Activated CD4-positive, alpha-beta T cell treated with anti-CD3 and anti-CD28 coated beads, Interleukin-2, amount 50 U/mL, for 1 hour (primary cell): ENCODE measurements at places on chromosomes 1 and 21.

DNA sequence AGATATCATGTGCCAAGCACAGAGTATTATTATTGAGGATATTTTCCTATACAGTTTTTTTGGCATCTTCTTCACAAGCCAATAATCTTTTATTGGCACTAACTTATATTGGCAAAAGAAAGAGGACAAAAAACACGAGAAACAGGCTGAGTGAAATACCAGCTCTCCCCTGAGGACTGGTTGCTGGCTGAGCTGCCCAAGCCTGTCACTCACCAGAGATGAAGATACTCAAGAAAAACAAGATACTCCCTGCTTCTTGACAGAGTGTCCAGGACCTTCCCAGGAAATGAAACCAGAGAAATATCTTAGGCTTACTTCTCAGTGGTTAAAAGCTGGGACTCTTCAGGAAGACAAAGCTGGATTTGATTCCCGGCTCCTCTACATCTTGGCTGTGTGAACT, 35.9 kb upstream of the ATP1B1 start:
- no peak for DNase-seq

- no peak for DNase-seq
These were observed 79.7 kb downstream of the NGF start for GRCh38 chr1:115258302-115258866.

DNA sequence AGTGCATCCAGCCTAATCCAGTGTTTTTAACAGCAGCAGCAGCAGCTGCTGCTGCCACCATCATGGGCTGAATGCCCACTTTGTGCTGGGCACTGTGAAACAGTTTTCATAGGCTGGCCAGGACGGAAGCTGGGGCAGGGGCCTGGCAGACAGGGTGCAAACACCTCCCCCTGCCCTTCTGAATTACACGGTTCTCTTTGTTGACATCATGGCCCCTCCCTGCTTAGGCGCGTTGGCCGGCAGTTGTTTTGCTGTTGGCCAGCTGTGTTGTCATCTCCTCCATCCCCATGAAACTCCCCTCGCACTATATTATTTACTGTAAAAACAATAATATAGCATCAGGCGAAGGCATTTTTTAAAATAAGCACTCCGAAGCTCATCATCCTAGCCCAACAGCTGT, 33.1 kb downstream of the PTPRU start:
- DNase-seq = no peak

DNA sequence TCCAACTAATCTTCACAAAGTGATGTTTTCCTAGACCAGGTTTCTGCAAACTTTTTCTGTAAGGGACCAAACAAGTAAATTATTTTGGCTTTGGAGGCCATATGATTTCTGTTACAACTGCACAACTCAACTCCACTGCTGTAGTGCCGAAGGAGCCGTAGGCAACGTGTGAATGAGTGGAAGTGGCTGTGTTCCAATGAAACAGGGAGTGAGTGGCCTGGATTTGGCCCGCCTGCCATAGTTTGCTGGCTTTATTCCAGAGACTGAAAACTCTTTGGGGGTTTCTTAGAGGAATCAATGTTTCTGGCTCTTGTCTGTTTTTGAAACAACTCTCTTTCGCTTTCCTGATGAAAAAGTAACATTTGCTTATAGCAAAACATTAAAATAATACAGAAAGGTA, 12.6 kb upstream of the ACTL8 start:
- DNase-seq = no peak

DNA sequence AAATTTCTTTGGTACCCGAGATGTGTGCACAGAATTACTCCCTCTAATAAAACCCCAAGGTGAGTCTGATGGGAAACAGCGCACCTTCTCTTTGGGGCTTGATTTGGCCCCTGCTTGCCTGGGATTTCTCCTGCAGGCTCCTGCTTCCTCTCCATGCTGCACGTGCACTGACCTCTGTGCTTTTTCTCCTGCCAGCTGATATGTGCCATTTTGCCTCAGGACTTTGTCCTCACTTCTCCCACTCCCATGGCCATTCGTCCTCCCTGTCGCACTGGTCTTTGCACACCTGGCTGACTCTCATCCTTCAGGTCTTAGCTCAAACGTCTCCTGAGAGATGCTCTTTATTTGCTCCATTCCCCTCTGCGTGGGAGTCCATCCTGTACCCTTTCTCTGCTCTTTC, 1.2 kb downstream of the CBR1 start:
- no peak for DNase-seq

DNA sequence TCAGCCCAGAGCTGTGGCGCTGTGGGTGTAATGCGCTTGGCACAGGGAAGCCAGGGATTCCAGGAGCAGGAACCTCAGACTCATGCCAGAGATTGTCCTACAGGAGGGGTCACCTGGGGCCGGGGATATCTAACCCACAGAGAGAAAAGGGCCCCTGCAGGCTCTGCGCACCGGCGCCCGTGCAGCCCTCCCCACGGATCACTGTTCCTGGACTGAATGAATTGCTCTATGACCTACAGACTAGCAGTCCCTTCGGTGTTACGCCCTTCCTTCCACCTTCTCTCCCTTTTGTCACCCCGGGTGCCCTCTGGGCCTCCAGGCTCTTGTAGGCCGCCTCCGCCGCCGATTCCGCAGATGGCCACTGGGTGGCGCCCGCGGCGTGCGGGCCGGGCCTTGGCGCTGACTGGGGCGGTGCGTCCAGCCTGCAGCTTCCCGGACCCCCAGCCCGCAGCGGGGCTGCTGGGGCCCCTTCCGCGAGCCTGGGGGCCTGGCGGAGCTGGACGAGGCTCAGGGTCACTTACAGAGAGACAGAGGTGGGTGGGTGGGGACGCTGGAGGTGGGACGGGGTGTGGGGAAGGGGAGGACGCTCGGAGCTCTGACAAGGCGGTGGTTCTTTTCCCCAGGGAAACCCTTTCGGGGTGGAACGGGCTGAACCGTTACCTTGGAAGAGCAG, 101.3 kb downstream of the IER5 start:
- DNase-seq = peak; percentile 74

- no peak for DNase-seq
These were observed 32.1 kb upstream of the SCYL3 start for GRCh38 chr1:169925505-169926482.

- peak; percentile 32 for DNase-seq
These were observed 558 bp downstream of the USP1 start for GRCh38 chr1:62437273-62437940.

GRCh38 chr1:91273875-91274274, 130.8 kb downstream of the HFM1 start:
- no peak for DNase-seq

GRCh38 chr1:248165186-248165585, 9.4 kb upstream of the OR2M2 start:
- no peak for DNase-seq

DNA sequence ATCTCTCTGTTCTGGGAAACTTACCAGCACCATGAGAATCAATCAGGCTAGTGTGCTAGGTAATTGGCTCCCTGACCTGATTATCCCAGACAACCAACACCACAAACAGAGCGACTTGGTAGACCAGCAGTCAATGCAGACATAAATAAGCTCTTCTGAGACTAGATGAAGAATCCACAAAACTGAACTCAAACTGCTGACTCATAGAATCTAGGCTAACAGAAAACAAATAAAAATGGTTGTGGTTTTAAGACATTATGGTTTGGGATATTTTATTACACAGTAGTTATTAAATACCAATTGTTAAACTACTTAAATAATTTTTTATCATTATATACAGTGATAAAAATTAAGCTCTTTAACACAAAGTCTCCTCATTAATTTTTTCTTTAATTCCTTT, 535.7 kb downstream of the COL11A1 start:
- DNase-seq = no peak

DNA sequence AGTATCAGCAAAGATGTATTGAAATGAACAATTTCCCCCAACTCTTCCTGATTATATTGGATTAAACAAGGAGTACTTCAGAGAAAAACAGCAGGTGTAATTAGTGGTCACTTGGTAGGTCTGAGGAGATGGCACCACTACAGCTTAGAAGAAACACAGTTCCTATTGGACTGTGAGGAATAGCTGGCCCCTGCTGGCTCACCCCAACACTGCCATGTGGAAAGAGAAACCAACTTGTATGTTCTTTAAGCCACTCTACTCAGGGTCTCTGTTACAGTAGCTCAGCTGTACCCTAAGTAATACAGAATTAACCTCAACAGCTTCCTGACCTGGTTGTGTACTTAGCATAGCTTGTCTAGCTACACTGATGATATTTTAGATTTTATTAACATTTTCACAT, 26.5 kb upstream of the MTR start:
- no peak for DNase-seq

GRCh38 chr1:104264521-104264920, 514.8 kb downstream of the AMY1C start:
- no peak for DNase-seq

DNA sequence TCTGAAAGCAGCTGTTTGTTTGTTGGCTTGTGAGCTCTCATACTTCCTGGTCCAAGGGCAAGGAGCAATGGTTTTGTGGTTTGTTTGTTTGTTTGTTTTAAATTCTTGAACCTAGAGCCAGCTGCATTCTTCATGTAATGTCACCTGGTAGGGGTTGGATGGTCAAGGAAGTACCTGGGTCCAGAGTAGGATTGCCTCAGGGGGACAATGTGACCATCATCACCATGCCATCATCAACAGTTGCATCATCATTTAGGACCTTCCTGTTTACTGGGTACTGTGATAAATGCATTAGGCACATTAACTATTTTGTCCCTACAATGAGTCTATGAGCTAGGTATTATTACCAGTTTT, 14.7 kb upstream of the MYOG start:
- no peak for DNase-seq

- peak; percentile 60 for DNase-seq
These were observed 12.4 kb downstream of the FMOD start for GRCh38 chr1:203338335-203339036.

GRCh38 chr21:34615487-34615814, 538 bp upstream of the RCAN1 start:
- DNase-seq = no peak

GRCh38 chr1:204479387-204480136, 15.0 kb downstream of the PIK3C2B start:
- no peak for DNase-seq

DNA sequence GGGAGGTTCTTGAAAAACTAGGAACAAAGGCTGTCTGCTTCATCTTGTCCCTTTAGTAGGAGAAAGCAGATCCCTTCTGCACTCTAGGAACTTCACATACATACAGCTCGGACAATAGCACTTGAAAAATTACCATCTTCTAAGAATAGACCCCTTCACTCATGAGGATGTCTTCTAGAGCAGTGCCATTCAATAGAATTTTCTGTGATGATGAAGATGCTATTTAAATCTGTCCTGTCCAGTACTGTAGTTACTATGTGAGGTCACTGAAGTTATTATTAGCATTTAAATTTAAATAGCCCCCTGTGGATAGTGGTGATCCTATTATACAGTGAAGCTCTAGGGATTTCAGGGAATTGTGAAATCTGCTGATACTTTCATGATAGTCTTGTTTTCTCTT, 46.4 kb upstream of the RAB3GAP2 start:
- DNase-seq = no peak

- no peak for DNase-seq
These were observed 7.4 kb downstream of the LHX9 start for GRCh38 chr1:197924516-197925123.

GRCh38 chr1:182575540-182576149, 13.4 kb downstream of the RNASEL start:
- DNase-seq = no peak
